Large intestine (tissue), 12 donors: ENCODE measurements at places on chromosomes 12 and 14.

DNA sequence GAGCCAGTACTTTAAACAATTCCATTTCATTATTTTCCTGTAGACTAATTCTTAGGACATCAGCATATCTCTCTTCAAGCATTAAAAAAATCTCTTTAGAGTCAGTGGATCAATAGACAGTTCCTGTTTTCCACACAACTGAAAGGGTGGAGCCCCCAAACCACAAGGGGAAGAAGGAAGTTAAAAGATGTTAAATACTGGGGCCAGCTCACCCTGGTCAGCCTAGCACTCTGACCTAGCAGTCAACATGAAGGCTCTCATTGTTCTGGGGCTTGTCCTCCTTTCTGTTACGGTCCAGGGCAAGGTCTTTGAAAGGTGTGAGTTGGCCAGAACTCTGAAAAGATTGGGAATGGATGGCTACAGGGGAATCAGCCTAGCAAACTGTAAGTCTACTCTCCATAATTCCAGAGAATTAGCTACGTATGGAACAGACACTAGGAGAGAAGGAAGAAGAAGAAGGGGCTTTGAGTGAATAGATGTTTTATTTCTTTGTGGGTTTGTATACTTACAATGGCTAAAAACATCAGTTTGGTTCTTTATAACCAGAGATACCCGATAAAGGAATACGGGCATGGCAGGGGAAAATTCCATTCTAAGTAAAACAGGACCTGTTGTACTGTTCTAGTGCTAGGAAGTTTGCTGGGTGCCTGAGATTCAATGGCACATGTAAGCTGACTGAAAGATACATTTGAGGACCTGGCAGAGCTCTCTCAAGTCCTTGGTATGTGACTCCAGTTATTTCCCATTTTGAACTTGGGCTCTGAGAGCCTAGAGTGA, at the start of gene LYZ:
LYZ (plus strand) TSS at position 220 of the 777 bp plus-strand sequence; CDS start at position 248, 28 bp downstream.
- no peak for DNase-seq

DNA sequence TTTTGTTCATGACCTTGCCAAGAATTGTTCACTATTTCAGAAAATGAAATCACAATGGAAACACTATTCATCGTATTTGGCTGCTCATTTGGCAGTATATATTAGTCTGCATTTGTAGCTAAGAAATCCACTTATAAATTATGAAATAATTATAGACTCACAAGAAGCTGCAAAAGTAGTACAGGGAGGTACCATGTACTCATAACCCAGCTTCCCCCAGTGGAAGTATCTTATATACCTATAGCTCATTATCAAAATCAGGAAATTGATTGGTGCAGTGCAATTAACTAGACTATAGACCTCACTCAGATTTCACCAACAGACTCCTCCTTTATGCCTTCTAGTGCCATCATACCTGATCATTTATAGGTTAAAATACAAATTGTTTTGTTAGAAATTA, 178.8 kb upstream of the VASH1 start:
- DNase-seq, result no peak

DNA sequence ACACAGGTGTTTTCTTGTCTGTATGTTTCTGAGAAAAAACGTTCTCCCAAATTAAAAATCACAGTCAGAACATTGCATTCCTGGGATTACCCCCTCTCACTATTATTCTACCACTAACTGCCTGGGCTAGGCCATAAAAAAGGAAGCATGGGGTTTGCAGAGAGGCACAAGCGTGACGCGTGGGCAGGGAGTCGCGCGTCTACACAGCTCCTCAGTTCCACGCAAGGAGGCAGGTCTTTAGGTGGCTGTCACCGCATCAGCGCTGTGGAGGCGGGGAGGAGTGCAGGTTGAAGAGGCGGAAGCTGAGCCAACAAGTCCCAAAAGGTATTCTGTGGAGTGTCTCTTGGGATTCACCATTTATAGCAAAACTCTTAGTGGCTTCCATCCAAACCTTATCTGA, 109.9 kb downstream of the RIMBP2 start:
- no peak for DNase-seq

- DNase-seq, result no peak
These were observed 2.8 kb upstream of the SGPP1 start for GRCh38 chr14:63730659-63731058.

GRCh38 chr14:36940476-36940875, 231.9 kb downstream of the SLC25A21 start:
- DNase-seq, result no peak

- no peak for DNase-seq
These were observed 72.8 kb downstream of the CLMN start for GRCh38 chr14:95246870-95247269.

- no peak for DNase-seq
These were observed 10.1 kb downstream of the RNASE6 start for GRCh38 chr14:20791187-20791586.

DNA sequence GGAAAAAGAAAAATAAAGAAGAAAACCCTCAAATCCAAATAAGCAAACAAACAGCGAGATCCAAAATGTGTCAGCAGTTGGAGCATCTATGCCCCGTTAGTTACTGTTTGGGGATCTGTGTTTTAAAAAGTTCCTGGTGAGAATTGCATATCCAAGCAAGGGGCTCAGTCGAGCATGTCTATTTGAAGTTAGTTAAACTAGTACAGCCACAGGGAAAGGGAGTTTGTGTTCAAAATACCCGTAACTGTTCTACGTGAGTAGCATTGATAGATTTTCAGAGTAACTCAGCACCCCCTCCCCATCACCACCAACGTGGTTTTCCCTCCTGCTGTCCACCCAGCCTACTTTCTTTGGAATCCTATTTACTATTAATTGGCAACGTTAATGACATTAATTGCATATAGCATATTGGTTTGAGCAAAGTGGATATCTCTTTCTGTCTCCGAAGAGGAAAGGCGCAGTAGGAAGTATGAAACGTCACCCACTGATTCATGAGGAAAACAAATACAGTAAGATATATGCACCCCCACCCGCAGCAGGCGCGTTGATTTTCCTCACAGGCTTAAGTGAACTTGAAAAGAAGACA, 1.5 kb downstream of the NPAS3 start:
- DNase-seq, result no peak

GRCh38 chr12:94879542-94879941, 124.0 kb downstream of the NDUFA12 start:
- DNase-seq, result no peak

GRCh38 chr12:106633451-106633823, 50.6 kb downstream of the RFX4 start:
- peak; percentile 71 for DNase-seq

DNA sequence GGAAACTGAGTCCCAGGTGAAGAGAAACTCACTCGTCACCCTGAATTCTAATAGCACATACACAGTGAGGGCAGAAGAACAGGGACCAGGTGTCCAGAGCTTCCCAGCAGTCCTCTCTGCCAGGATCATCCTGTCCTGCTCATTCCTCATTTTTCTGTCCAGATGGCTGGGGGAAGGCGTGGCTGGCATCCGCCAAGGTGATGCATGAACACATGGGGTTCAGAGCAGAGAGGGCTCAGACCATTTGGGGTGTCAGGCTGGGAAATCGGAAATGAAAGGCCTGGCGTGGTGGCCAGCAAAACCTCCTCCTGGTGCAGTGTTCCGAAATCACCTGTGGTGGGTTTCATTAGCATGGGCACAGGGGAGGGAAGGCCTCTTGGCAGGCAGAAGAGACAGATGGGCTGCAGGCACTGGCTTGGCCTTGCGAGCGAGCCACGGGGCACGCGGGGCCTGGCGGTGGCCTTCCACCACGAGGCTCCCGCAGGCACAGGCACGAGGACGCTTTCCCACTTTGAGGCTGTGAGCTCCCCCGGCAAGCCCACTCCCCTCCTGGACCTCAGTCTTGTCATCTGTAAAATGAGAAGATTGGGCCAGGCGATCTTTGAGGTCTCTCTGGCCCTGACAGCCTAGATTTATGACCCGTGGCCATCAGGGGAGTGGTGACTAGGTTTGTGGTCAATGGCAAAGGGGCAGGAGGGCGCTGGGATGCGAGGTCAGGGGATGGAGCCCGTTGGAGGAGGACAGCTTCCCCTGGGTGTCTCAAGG, 68.5 kb downstream of the TSPAN9 start:
- no peak for DNase-seq

DNA sequence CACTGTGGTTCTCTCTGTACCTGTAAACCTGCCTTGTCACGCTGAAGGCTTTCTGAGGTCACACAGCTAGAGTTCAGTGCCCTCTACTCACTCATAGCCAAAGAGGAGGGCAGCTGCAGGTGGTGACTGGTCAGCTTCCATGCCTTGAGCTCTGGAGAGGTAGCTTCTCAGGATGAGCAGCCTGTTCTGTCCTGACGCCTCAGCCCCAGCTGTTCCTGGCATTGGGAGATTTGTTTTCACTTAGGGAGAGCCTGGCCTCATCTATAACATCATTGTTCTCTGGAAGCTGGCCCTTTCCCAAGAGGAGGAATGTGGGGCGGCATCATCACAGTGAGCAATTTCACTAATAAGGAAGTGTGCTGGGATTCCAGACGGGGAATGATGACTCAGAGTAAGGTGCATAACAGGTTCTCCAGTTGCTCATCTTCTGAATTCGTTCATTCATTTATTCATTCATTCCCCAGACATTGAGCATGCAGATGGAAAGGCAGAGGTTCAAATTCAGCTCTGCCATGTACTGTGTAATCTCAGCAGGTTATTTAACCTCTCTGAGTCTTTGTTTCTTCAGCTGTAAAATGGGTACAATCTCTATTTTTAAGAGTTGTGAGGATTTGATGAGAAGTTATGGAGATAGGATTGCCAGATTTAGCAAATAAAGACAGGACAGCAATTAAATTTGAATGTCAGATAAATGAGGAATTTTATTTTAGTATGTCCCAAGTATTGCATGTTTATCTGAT, 255.8 kb upstream of the CRY1 start:
- DNase-seq, result peak; percentile 75

DNA sequence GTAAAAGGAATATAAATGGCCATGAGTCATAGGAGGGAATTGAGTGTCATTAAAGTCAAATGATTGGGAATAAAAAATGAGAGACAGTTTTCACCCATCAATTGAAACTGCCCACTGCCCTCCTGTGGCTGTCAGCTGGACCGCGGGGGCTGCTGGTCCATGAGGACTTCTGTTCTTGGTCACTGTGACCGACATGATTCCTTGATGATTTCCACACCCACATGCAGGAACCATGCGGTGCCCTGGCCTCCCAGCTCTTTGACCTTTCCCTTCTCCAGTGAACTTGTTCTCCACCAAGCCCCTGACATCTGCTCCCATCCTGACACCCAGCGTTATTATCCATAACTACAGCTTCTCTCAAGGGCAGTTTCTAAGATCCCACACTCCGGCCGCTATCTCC, 48.4 kb downstream of the C12orf75 start:
- no peak for DNase-seq

DNA sequence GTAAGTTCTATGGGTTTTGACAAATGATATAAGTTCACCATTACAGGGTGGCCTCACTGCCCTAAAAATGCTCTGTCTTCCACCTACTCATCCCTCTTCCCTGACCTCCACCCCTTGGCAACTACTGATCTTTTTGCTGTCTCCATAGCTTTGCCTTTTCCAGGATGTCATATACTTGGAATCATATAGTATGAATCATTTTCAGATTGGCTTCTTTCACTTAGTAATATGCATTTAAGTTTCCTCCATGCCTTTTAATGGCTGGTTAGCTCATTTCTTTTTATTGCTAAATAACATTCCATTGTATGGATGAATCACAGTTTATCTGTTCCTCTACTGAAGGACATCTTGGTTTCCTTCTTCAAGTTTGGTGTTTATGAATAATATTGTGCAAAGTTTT, 14.0 kb upstream of the PEX5 start:
- no peak for DNase-seq

- DNase-seq, result peak; percentile 23
These were observed 1.5 kb downstream of the FRMD6 start for GRCh38 chr14:51653079-51653774.

- DNase-seq, result no peak
These were observed 56.1 kb upstream of the DDX11 start for GRCh38 chr12:31017535-31017934.

GRCh38 chr12:121575952-121576625, 4.7 kb downstream of the KDM2B start:
- no peak for DNase-seq

- no peak for DNase-seq
These were observed 34.3 kb upstream of the VWF start for GRCh38 chr12:6158749-6159148.

GRCh38 chr14:95699412-95699811, 13.2 kb downstream of the TCL1B start:
- no peak for DNase-seq

- no peak for DNase-seq
These were observed 235.2 kb downstream of the BCL11B start for GRCh38 chr14:99036611-99037293.

DNA sequence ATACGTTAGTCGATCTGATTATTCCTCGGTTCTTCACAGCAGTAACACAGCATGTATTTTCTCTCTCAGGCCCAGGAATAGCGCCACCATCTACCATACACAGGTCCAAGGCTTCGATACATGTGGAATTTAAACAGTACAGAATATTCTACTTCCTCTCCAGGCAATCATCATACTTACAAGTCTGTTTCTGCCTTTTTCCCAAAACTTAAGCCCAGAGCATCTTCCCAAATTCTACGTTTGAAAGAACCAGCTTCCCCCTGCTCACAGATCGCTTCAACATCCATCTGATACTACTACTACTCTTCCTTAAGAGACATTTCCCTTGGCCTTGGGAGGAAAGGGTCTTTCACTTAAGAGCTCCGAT, 626 bp downstream of the TXNDC16 start:
- peak; percentile 60 for DNase-seq

GRCh38 chr12:117507548-117507947, 146.1 kb upstream of the NOS1 start:
- DNase-seq, result peak; percentile 17

GRCh38 chr12:66550626-66551025, 128.2 kb downstream of the GRIP1 start:
- no peak for DNase-seq

- no peak for DNase-seq
These were observed 349.7 kb upstream of the DIO2 start for GRCh38 chr14:80560800-80561657.

- DNase-seq, result peak; percentile 24
These were observed 70.8 kb downstream of the SRGAP1 start for GRCh38 chr12:63915105-63915800.

- peak; percentile 12 for DNase-seq
These were observed 78.7 kb downstream of the NEDD1 start for GRCh38 chr12:96985515-96986362.

DNA sequence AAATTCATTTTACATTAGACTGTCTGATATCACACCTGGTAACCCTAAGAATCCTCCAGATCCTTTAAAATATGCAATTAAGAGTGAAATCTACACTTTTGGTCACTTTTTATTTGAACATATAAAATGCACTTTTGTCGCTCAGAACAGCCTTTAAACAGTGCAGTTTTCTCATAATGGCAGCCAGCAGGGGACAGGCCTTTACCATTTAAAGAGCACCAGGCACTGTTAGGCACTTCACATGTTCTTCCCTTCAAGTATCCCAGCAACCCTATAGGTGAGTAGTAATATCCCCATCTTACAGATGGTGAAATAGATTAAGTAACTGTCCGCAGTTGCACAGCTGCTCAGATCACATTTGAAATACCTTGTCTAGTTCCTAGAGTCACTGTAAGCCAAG, 11.3 kb upstream of the SAMD4A start:
- DNase-seq, result no peak

- no peak for DNase-seq
These were observed 60.1 kb downstream of the KLHL28 start for GRCh38 chr14:44901696-44902095.
